ENCODE measurements at places on chromosomes 7 and 10.

- no peak for DNase-seq
These were observed 93.1 kb upstream of the SLC26A5 start for GRCh38 chr7:103538964-103539709.

DNA sequence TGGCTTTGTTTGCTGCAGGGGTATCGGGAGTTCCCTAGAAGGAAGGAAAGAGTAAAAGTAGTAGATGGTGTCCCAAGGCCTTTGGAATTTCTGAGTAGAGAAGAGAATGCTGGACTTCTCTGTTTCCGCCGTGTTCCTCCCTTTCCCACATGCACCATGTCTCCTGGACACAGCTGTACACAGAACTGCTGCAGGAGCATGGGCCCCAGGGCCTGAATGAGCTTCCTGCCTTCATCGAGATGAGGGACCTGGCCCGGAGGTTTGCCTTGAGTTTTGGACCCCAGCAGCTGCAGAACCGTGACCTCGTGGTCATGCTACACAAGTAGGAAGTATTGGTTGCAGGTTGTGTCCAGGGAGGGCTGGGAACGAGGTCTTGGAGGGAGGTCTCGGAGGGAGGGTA lies 15.3 kb upstream of the PVRIG start:
- DNase-seq: no peak

DNA sequence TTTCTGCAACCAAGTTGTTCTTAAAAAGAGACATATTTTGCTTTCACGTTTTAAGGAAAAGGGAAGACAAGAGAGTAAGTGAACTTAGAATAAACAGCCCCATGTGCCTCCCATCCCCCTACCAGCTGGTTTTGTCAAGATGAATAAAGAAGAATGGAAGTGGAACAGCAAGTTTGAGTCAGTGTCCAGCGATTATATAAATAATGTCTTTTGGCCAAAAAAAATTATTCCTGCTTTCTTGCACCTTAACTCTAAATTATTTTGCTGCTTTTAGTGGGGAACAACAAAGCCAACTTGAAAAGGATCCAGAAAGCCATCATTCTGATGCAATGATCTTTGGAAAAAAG lies 82.4 kb upstream of the TRIL start:
- no peak for DNase-seq

- no peak for DNase-seq
These were observed 540.0 kb downstream of the ETV1 start for GRCh38 chr7:13449460-13449859.

GRCh38 chr7:45500257-45500656 lies 73.9 kb upstream of the ADCY1 start:
- no peak for DNase-seq

DNA sequence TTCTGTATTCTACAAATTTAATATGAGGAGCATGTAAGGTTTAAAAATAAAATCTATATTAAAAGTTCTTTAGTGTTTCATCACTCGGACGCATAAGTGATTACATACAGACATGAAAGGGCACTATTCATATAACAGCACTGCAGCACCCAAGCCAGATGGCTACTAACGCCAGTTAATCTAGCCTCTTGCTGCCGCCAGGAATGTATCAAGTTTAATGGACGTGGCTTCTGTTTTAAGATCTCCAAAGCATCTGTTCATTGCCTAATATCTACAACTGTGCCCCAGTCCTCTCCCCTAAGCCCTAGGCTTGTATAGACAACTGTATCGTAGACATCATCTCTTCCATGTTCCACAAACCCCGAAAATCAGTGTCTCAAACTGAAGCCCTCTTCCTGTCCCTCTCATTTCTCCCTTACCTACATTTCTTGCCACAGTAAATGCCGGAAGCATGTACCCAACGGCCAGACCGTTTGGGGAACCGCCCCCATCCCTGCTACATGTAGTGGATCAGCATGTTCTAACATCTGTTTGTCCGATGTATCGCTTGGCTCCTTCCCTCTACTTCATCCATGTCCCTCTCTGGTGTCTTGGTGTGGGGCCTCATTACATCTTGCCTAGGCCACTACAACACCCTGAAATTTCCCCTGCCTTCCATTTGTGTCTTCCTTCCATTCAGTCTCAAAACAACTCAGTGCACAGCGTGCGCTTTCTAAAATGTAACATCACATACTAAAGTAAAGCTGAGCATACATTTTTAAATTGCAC lies 147.5 kb upstream of the RSU1 start:
- no peak for DNase-seq

GRCh38 chr7:134442441-134443220 lies 16.3 kb downstream of the AKR1B1 start:
- DNase-seq: no peak

DNA sequence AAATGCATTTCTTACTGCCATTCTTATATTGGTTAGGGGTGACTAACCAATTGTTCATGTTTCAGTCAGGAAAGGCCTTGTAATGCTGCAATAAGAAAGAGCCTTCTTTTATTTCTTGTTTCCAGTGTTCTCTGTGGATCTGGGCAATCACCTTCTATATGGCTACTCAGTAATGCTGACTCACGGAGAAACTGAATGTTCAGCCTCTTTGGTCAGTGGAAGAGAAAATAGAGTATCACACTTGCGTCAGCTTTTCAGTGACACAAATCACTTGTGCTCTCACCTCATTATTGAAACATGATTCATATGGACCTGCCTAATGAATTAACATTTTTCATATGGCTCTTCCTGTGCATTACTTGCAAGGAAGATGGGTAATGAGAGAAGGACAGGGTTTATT lies 243.9 kb upstream of the POT1 start:
- DNase-seq: no peak

DNA sequence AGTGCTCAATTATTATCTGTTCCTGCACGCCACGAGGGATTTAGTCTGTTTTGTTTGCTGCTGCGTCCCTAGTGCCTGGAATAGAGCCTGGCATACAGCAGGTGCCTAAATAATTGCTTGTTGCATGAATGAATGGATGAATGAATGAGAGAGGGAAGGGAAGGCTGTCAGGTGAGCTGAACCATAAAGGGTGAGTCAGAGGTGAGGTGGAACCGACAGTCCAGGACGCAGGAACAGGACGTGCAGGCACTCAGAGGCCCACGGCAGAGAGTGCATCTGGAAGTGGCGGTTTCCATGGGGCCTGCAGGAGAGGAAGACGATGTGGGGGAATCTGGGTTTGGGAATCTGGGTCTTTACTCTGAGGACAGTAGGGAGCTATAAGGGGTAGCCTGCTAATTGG lies 17.7 kb upstream of the PPIF start:
- no peak for DNase-seq

DNA sequence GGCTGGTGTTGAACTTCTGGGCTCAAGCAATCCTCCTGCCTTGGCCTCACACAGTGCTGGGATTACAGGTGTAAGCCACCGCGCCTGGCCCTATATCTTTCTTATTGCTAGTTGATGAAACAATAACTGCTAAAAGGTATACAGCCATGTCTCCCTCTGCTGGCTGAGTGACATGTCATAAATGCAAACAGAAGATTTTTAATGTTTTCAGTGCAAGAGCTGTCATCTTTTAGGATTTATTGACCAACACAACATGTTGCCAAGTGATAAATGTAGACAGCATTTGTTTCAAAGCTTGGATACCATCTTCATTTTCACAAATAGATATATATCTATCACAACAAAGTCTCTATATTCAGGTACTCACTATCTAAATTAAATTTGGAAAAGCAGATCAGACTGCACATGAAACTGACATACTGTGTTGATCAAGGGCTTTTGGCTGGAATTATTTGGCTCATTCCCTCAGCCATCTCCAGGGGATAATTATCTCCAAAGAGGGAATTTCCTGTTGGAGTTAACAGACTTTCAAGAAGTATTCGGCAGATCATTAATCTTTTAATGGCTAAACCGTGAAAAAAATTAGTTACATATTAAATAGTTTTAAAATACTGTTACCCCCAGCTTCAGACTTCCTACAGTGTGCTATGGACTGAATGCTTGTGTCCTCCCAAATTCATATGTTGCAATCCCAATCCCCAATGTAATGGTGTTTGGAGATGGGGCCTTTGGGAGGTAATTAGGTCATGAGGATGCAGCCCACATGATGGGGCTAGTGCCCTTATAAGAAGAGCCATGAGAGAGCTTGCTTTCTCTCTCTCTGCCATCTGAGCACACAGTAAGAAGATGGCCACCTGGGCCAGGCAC lies 41.3 kb upstream of the SRPK2 start:
- DNase-seq: peak; percentile 41

DNA sequence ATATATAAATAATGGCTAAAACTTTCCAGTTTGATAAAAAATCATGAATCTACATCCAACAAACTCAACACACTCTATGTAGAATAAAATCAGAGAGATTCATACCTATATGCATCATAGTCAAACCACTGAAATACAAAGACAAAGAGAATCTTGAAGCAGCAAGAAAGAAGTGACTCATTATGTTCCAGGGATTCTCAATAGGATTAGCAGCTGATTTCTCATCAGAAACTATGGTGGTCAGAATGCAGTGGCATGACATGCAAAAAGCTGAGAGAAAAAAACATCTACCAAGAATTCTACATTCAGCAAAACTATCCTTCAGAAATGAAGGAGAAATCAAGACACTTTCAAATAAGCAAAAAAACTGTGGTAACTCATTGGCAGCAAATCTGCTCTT lies 187.4 kb downstream of the RNLS start:
- no peak for DNase-seq

- no peak for DNase-seq
These were observed 49.2 kb downstream of the ADRA2A start for GRCh38 chr10:111126077-111126476.

GRCh38 chr7:27576360-27576944 lies 86.2 kb downstream of the HIBADH start:
- no peak for DNase-seq

- no peak for DNase-seq
These were observed 246.7 kb downstream of the FGFR2 start for GRCh38 chr10:121351540-121351939.

DNA sequence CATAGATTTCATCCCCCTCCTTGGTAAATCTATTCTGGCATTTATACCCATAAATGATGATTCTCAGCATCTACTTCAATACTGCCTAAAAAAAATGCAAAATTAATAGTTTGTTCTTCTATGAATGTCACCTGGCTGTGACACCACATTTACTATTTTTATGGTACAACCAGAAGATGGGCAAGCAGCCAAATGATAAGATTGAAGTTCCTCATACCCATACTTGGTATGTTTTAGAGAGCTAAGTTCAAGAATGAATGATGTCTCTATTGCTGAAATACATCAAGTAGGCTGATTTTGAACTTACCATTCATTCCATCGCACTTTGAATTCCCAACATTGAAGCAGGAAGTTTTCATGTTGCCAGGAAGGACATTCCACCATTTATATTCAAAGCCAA lies 134.2 kb downstream of the ELAPOR2 start:
- DNase-seq: no peak

DNA sequence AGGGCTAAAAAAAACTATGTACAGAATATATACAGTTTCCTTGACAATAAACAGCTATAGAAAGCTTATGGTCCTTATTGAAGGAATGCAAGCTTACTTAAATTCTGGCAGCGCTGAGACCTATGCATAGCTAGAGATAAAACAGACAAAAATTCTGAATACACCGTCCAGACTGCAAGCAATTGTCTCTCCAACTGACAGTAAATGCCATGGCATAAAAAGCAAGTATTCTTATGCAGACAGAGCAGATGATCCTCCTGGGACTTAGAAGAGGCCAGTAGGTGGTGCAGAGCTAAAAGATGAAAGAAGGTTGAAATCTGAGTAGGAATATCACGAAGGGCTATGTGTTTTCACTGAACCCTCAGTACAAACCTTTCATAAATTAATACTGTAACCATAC lies 157.0 kb upstream of the CACNA2D1 start:
- no peak for DNase-seq

DNA sequence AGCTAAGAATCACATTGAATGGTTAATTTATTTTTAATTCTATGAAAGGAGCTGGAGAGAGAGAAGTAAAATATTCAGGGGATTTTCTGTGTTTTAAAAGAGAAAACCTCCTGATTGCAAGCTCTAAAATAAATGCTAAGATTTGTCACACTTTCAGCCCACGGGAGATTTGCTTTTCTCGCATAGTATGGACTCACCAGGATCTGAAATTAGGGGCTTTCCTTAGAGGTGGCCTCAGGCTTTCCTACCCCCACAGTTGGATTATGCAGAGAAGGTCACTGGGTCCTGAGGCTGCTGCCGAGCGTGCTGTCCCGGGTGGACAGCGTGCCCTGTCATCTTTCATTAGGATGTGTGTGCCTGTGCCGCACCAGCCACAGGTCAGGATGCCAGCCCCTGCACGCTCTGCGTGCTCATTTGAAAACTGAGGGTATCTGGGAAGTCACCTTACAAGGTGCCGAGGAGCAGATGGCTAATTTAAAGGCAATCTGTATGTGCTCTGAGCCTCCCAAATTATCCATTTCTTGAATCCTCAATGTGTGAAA lies 258.8 kb downstream of the CELF2 start:
- DNase-seq: no peak

- DNase-seq: no peak
These were observed 2.5 kb downstream of the ASB13 start for GRCh38 chr10:5663692-5664427.

DNA sequence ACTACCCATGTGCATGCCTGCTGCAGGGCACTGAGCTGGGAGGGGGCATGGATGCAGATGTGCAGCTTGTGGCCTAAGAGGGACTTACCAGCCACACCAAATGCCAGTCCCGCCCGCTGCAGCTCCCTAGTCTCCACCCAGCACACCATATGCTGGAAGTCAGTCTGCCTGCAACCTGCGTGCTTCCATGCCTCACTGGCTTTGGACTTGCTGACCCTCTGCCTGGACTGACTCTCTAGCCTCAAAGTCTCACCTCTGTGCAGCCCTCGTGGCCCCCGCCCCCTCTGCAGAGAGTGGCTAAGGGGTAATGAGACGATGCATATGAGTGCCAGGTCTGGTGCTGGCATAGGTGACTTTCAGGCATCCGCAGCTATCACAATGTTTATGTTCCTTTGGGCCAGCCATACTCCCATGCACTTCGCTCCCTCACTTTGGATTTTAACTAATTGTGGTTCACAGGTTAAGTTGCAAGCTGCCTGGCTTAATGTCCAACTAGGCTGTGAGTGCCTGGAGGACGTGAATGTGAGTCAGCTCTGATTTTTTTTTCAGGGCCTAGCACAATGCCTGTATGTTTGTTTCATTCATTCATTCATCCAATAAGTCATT lies 21.7 kb downstream of the TRIM8 start:
- no peak for DNase-seq

DNA sequence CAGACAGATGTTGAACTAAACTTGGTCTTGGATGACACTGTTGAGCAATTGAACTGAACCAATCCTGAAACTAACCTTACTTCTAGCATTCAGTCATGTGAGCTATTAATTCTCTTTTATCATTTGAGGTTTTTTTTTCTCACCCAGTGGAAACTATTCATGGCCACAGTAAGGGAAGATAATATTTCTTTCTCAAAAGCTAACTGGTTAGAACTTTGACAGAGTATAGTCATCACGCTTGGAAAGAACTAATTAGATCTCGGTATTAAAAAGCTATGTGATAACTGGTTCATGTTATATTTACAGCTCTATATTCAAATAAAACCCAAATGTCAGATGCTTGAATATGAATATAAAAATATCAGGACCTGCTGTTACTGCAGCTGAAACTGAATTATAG lies 89.5 kb downstream of the OTUD1 start:
- no peak for DNase-seq

- no peak for DNase-seq
These were observed 59.1 kb downstream of the GTF2IRD1 start for GRCh38 chr7:74512762-74513161.

Measured in activated CD8-positive, alpha-beta memory T cell treated with anti-CD3 and anti-CD28 coated beads, Interleukin-2, amount 50 U/mL, for 4 hours (primary cell).